GM12865 (cell line): ENCODE measurements at places on chromosomes 12 and 14.

DNA sequence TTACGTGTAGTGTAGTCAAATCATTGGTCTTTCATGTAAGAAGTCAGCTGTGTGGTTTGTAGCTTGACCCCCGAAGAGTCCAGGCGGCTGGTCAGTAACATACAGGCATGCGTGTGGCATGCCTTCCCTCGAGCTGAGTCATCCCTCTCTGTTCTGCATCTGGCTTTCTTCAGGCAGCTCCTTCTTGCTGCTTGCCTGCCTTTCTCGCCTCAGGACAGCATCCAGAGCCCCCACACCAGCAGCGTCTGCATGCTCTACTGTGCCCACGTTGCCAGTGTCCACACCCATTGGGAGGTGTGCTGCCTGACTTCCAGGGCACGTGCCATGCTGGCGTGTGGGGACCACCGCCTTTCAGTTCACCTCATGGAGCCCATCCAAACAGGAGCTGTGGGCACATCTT lies 96.8 kb downstream of the EP400 start:
- no peak for DNase-seq

DNA sequence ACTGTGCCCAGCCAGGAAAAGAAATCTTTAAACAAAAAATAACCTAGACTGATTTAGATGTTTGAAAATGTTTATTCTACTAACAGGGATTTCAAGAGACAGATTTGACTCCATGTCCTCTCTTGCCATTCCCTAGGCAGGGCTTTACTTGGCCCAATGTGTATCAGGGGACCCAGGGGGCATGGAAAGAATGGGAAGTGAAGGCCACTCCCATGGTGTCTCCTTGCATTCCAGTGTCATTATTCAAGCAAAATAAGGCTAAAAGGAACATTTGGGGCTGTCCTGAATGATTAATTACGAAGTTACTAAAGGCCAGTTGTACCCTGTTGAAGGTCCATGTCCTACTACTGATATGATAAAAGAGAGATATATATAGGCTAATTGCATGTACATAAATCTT lies 151.9 kb upstream of the ATF7IP start:
- DNase-seq = no peak

DNA sequence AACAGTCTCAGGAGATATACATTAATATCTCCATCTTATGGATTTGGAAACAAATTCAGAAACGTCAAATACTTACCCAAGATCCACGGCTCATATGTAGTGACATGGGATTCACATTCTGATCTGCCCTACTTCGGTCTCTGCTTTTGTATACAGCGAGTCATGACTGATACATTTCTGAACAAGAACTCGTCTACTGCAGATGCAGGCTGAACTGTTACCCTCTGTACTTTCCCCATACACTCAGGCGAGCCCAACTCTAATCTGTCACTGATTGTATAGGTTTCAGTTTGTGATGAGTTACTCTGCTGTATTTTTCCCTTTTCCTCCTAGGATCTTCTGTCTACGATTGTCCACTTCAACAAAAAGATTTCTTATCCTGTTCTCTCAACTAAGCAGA lies 441.6 kb downstream of the CCDC91 start:
- DNase-seq = no peak

DNA sequence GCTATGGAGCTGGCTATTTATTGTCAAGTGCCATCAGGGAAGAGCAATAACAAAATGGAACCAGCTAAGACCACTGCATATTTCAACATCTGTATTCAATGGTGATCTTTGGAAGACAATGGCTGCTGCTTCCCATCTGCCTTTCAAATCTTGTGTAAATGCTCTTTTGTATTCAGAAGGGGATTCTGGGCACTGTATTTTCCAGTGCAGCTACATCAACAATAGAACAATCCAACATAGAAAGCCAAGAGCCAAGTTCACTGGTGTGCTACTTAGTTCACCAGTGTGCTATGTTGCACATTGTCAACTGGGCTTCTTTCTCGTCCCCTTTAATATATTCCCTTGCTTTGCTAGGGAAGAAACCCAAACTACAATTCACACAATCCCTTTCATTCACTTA lies 128.8 kb upstream of the OR4E1 start:
- no peak for DNase-seq

DNA sequence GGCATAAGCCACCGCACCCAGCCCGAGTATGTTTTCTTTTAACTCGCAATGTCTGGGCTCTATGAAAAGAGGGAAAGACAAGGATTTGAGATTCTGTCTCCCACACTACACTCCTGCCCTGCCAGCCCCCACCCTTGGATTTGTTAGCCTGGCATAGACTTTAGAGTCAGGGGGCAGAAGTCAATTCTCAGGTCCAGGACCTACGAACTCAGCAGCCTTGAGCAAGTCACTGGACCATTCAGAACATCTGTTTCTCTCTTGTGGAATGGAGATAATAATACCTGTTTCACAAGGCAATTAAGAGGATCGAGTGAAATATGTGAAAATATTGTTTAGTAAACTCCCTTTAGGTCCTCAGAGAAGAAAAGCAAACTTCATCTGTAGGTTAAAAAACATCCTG lies 66.1 kb upstream of the FUT8 start:
- DNase-seq = no peak

- peak; percentile 35 for DNase-seq
These were observed 1211.4 kb downstream of the VRK1 start for GRCh38 chr14:98008381-98009113.

DNA sequence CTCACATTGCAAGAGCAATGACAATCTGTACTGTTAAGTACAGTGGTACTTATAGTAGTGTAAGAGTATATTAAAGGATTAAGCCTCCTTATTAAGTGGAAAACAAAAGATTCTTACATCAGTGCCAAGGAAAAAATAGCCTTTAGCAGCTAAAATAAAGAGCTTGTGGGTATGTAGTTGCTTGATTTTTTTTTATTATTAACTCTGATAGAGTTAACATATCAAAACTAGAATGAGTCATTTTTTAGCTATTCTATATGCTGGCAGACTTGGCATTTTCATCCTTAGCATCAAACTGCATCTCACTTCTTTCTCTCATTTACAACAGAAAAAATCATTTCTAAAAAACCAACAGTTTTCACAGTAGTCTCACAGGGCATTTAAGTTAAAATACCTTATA lies 86.5 kb downstream of the ATP2B1 start:
- no peak for DNase-seq

DNA sequence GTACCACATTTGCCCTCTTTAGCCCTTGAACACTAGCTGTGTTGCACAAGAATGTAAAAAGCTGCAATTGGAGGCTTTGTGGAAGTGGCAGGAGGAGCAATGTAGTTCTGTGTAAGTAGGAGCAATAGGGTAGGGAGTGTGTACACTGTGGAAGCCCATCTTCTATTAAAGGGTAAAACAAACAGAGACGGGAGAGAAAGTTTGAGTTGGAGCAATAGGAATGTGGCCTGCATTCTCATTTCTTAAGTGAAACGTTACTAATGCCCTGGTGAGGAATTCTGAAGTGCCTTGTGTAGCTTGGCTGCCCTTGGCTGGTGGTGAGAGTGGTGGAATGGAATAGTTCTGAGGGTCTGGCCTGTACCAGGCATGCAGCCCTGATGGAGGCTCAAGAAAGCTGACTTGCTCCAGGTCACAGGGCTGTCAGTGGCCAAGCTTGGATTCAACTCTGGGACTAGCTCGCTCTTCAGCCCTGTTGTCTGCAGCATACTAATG lies 38.8 kb upstream of the ATP23 start:
- no peak for DNase-seq

DNA sequence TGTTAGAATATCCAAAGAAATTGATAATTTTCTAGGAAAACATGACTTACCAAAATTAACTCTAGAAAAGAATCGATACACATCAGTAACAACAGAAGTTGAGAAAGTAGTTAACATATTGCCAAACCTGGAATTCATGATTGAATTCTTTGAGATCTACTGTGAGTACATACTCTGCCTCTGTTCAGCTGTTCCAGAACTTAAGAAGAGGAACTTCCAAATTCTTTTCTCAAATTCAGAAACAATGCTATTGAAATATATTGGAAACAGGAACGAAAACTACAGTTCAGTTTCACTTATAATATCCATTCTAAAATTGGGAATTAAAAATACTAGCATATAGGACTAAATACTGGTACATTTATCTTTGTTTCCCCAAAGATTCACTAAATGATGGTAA lies 57.9 kb downstream of the MARK3 start:
- no peak for DNase-seq

DNA sequence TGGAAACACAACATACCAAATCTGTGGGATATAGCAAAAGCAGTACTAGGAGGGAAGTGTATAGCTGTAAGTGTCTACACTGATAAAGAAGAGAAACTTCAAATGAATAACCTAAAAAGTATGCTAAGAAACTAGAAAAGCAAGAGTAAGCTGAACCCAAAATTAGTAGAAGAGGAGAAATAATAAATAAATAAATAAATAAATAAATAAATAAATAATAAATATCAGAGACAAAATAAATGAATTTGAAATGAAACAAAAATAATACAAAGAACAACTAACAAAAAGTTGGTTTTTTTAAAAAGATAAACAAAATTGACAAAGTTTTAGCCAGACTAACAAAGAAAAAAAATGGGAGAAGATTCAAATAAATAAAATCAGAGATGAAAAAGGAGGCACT lies 72.7 kb upstream of the TSPAN8 start:
- DNase-seq = no peak

DNA sequence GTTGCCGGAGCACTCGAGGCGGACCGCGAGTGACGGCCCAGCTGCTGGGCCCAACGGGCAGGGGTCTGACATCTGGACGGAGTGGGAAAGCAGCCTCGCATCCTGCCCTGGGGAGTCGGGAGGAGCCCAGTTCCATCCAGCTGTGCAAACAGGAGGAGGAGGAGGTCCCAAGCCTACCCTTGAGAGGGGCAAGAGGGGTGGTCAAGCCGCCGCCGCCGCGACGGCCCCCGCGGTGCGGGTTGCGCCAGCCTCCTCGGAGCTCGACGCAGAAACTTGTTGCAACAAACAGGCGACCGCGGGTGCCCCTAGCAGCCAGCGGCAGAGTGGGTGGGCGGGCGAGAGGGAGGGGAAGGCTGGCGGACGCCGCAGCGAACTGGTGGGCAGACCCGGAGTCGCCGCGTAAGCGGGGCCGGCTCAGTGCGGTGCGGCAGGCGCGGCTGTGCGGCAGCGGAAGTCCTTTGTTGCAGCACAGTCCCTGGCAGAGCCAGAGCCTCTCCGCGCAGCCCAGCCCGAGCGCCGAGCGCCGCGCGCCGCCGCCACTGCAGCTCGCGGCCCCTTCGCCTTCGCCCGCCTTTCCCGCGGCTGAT lies at the start of gene ZBTB1:
Gene ZBTB1, plus strand, starts transcription at position 461 of the 587 bp plus-strand sequence. CDS start 16,735 bp downstream, outside the sequence.
- DNase-seq = peak; percentile 93

- no peak for DNase-seq
These were observed 54.5 kb downstream of the PPP2R5C start for GRCh38 chr14:101815994-101816393.

DNA sequence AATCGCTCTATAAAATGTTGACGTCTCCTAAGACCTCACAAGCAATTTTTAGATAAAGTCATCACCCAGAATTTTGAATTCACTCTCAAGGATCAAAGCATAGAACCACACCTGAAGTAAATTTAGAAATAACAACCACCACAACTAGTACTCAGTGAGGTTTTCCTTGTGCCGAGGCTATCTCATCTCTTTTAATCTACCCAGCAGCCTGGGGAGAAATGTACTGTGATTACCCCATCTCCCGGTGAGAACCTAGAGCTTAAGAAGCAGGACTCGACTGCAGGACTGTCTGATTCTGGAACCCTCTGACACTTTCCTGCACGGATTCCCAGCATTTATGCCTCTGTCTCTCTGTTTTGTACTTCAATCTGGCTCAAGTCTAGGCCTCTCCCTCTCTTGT lies 180.9 kb upstream of the PLXNC1 start:
- no peak for DNase-seq

DNA sequence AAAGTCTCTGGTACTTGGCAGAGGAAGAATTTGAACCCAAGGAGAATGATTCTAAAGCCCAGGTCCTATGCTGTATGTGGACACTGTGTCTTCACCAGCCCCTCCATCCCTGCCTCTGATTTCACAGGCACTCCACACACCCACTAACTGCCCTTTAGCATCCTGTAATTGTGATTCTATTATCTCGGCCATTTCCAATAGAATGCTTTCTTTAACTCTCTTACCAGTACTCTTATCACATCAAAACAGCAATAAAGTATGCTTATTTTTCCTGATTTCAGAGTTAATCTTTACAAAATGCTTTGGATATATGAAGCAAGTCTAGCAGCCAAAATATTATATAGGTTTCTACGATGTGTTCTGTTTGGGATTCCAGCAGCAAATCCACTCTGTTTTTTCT lies 37.9 kb upstream of the BTG1 start:
- no peak for DNase-seq

- no peak for DNase-seq
These were observed 227.7 kb downstream of the FSCB start for GRCh38 chr14:44279357-44279756.

DNA sequence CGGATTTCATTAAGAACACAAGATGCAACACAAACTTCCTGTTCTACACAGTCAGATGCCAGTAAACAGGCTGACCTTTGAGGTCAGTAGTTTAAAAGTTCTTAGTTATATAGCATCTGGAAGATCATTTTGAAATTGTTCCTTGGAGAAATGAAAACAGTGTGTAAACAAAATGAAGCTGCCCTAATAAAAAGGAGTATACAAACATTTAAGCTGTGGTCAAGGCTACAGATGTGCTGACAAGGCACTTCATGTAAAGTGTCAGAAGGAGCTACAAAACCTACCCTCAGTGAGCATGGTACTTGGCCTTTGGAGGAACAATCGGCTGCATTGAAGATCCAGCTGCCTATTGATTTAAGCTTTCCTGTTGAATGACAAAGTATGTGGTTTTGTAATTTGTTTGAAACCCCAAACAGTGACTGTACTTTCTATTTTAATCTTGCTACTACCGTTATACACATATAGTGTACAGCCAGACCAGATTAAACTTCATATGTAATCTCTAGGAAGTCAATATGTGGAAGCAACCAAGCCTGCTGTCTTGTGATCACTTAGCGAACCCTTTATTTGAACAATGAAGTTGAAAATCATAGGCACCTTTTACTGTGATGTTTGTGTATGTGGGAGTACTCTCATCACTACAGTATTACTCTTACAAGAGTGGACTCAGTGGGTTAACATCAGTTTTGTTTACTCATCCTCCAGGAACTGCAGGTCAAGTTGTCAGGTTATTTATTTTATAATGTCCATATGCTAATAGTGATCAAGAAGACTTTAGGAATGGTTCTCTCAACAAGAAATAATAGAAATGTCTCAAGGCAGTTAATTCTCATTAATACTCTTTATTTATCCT lies 13.5 kb downstream of the PTGER2 start:
- DNase-seq = peak; percentile 32
